ENCODE measurements at places on chromosomes 13 and 19.

DNA sequence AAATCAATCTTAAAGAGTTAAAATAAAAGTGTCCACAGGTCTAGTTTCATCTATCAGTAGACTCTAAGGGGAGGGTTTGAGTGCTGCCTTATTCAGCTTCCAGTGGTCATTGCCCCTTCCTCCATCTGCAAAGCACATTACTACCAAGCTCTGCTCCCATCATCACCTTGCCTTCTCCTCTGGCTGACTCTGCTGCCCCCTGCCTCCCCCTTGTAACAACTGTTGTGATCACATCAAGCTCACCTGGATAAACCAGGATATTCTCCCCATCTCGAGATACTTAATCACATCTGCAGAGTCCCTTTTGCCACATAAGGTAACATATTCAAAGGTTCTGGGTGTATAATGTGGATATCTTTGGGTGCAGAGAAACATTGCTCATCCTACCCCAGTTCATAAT is 43.3 kb upstream of the GPC6 start:
- DNase-seq = no peak

GRCh38 chr13:97316390-97316789 is 94.3 kb downstream of the MBNL2 start:
- DNase-seq = no peak

- DNase-seq = no peak
Measured at GRCh38 chr13:84130495-84131114, 248.3 kb upstream of the SLITRK1 start.

- peak; percentile 85 for DNase-seq
Measured at GRCh38 chr19:55253842-55254624, 4.8 kb downstream of the PPP6R1 start.

GRCh38 chr19:19594381-19594780 is 24.1 kb downstream of the PBX4 start:
- peak; percentile 17 for DNase-seq

GRCh38 chr19:41224632-41225031 is 5.6 kb downstream of the AXL start:
- no peak for DNase-seq

DNA sequence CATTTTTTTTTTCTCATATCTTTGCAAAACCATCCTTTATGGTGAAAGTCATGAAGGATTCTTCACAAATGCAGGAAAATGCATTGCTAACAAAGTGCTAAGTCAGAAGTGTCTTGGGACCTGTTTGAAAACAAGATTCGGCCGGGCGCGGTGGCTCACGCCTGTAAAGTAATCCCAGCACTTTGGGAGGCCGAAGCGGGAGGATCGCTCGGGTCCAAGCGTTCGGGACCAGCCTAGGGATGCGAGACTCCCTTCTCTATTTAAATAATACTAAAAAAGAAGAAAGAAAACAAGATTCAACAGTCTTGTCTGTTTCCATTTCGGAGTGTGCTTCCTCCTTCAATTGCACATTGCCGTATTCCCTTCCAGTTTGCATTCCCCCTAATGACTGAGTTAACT is 819 bp downstream of the EID2B start:
- DNase-seq = no peak

DNA sequence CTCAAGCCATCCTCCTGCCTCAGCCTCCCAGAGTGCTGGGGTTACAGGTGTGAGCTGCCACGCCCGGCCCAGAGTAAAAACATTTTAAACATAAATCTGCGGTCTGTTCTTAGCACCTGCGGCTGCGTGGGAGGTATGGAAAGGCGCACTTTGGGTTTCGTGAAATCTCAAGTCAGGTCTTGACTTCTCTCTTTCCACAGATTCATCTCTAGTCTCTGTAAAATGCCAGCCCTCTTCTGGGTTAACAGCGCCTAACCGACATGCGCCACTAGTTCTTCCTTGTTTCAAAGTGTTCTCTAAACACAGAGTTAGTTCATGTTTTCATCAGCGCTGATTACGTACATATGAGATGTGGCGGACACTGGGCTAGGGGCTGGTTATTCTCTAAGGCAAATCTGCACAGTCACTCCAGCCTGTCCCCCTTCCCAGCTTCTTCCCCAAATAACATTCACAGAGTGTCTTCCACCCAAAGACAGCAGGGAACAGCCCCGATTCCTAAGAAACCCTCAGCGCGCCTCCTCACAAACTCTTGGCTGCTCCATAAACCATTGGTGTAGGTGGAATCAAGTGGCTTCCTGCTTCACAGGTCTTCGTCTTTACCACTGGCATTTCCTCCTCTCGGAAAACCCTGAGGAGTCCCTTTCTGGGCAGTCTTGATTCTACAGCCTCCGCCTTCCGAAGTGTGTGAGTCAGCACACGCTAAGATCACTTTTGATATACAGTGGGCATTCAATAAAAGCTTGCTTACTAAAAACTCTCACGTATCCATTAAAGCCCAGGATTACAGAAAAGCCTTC is 1.4 kb downstream of the PARP4 start:
- peak; percentile 79 for DNase-seq

GRCh38 chr19:17021793-17022590 is 4.6 kb downstream of the CPAMD8 start:
- peak; percentile 95 for DNase-seq

GRCh38 chr13:91298060-91298459 is 49.4 kb upstream of the MIR17HG start:
- no peak for DNase-seq

GRCh38 chr19:35816846-35817245 is 4.2 kb upstream of the PRODH2 start:
- DNase-seq = no peak

DNA sequence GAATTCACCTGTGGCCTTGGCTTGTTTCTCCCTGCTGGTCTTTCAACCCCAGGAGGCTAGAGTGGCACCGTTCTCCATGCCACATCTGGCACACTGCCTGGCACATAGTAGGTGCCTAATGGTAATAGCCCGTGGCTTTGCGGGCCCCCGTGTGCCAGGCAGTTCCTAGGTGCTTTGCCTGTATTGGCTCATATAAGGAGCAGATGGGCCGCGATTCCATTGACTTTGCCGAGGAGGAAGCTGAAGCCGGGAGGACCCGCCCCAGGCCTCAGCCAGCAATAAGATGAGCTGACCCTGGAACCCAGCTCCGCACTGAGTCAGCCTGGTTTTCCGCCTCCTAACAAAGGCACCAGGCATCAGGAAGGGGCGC is 807 bp downstream of the PGLYRP1 start:
- no peak for DNase-seq

DNA sequence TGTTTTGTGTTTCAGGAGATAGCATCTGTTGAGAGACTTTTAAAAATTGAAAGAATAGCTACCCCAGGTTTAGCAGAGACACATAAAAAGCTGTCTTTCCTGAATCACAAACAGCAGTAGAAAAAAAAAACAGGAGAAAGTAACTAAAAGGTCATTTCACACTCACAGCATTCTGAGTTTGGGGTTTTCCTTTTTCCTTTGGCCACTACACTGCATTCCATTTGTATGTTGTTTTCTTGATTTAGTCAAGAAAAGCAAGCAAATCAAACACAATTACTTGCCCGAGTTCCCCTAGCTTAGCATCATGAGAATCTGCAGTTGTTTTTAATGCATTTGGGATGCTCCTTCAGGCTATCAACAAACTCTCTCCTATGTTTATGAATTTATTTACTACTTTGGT is 161.0 kb downstream of the KCTD12 start:
- no peak for DNase-seq

- no peak for DNase-seq
Measured at GRCh38 chr13:30346789-30347167, 39.4 kb upstream of the KATNAL1 start.

- DNase-seq = no peak
Measured at GRCh38 chr13:24151864-24152263, 8.7 kb upstream of the SPATA13 start.

DNA sequence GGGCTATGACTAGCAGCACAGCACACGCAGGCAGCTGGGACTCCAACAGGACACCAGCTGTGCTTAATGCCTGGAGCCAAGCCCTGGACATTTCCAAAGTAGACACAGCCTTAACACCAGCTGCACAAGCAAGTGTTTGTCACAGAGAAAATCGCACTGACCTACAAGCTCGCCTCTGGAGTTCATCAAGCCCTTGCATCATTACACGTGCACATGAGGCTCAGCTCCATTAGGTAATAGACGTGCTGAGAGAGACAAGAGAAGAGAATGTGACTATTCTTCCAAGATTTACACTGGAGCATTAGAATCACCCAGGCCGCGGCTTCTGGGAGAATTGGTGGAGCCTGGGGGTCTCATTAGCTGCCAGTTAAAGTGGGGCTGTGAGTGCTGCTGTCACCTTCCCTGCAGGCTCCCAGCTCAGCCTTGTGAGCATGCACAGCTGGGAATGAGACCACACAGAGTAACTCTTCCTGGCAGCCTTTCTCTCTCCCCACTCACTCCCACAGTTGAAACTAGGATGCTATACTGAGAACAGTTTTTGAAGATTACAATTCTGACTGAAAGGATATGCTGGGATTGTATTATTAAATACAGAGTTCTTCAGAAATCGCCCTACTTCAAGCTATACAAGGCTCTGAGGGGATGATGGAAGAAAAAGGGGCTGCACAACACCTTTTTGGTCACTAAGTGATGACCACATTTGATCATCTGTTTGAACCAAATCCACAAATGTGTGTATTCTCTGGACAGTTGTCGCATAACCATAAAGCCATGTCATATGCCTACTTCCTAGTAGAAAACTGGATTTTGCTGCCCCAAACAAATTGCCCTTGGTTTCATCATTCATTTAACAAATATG is 10.5 kb downstream of the STOML3 start:
- DNase-seq = no peak

DNA sequence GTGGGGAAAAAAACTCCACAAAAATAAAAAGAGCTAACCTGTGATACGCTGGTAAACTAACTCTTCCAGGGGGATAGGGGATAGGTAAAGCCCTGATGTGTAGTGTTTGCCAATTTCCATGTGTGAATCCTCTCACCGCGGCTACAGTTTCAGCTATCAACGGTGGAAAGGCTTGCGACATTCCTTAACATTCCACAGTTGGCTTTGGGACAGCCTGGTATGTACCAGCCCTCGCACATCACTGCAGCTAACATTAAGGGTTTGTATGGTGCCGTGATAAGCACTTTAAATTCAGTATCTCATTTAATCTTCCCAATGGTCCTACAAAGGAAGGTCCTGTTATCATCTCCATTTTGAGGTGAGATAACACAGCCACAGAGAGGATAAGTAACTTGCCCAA is 112.4 kb downstream of the KATNAL1 start:
- no peak for DNase-seq

DNA sequence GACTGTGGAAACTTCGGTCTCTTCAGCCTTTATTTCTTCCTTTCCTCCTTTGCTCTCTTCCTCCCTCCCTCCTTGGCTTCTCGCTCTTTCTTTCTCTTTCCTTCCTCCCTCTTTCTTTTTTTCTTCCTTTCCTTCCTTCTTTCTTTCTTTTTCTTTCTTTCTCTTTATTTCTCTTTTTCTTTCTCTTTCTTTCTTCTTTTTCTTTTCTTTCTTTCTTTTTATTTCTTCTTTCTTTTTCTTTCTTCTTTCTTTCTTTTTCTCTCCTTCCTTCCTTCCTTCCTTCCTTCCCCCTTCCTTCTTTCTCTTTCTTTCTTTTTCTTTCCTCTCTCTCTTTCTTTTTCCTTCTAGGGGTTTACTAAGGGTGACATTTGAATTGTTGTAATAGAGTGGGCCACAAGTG is 290.2 kb upstream of the MAB21L1 start:
- no peak for DNase-seq

GRCh38 chr19:55525289-55526101 is 11.4 kb downstream of the SBK2 start:
- DNase-seq = no peak

- DNase-seq = no peak
Measured at GRCh38 chr19:10991521-10992081, 30.8 kb downstream of the SMARCA4 start.

- no peak for DNase-seq
Measured at GRCh38 chr13:85204668-85205344, 594.4 kb downstream of the SLITRK6 start.

DNA sequence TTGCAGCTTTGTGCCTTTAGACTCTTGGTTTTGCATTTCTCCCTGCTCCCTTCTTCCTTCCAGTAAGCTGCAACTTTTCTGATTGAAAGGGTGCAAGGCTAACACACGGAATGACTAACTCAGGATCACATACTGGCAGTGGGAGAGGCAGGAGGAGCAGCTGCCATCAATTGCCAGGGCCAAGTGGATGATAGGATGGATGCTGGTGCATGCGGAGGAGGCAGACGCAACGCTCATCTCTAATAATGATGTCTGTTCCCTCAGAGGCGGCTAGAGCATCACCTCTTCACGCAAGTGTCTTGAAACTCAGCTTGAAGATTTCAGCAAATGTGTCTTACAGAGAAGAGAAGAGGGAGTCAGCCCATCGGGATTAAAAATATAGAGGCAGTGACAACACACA is 49.5 kb upstream of the TPM4 start:
- no peak for DNase-seq

- no peak for DNase-seq
Measured at GRCh38 chr19:40280608-40281221, 4.4 kb downstream of the AKT2 start.

DNA sequence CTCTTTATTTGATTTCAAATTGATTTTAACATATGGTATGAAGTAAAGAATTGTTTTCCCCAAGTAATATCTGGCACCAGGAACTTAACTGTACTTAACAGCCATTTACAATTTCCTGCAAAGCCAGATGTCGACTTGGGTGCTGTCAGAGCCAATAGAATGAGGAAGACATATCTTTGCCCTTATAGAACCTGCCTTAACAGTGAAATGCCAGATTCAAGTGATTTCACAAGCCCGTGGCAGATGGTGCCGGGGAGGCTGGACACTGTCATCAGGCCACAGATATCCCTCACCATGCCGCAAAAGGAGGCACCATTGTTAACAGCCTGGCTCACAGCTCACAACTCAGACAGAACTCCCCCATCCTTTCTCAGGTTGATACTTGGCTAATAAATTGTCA is 48.7 kb downstream of the ESD start:
- peak; percentile 27 for DNase-seq

DNA sequence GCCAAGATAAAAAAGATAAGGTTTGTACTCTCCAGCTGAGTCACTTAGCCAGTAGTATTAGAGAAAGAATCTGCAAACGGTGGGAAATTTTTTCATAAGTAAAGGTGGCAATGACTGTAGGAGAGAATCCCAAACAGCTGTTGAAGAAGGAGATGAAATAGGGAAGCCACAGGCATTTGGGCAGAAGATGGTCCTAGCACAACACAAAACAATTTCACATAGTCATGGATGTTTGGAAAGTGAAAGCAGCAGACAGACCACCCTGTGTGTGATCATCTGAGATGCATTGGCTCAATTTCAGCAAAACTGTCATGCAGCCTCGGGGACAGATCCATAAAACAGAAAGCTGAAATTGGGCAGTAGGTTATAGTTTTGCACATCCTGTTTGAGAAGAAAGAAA is 2832.4 kb downstream of the PCDH9 start:
- no peak for DNase-seq

GRCh38 chr13:74066937-74067336 is 67.3 kb downstream of the KLF12 start:
- no peak for DNase-seq
